ENCODE measurements at places on chromosomes 4 and X.

GRCh38 chrX:29012867-29013266, 425.6 kb downstream of the IL1RAPL1 start:
- no peak for DNase-seq

DNA sequence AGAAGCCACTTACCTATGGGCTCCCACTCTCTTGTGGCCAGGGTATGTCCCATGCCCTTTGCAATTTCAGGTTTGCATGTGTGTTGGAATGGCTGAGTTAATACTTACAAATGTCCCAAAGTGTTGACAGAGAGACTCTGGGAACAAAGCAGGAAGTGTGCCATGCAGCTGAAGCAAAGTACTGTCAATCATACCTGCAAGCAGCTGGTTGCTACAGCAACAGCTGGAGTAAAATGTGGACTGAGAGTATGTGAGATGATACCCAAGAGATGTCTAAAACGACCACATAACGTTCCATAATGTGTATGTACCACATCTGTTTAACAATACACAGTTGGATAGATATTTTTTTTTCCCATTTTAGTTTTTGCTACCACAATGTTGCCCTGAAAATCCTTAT, 82.8 kb upstream of the CAMK2D start:
- DNase-seq: no peak

- peak; percentile 55 for DNase-seq
Observed at GRCh38 chr4:152536545-152537182, 772 bp upstream of the FBXW7 start.

DNA sequence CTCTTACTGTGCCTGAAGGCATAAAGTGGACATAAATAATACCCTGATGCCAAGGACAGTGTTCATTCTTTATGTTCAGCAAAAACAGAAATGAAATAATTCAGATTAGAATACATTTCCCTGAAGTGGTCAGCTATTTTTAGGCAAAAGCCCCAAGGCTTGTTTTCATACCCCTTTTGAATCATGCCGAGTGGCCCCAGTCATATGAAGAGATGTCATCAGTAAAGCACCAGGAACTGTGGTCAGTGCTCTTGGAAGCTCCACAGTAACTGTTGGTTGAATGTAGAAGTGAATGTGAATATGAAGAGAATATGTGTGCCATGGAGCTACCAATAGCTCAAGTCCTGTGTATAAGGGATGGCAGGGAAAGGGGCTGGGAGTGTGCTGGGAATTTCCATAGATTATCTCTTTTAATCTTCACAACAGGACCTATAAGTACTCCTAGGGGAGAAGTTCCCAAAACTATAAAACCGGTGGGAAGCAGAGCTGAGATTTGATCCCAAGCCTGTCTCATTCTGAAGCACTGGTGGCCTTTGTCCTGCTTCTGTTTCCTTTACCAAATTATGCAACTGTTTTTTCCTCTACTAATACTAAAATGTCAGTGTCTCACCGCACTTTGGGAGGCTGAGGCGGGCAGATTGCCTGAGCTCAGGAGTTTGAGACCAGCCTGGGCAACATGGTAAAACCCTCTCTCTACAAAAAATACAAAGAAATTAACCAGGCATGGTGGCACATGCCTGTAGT, 52.6 kb downstream of the FNIP2 start:
- no peak for DNase-seq

- no peak for DNase-seq
Observed at GRCh38 chrX:83260288-83260687, 247.8 kb upstream of the POU3F4 start.

DNA sequence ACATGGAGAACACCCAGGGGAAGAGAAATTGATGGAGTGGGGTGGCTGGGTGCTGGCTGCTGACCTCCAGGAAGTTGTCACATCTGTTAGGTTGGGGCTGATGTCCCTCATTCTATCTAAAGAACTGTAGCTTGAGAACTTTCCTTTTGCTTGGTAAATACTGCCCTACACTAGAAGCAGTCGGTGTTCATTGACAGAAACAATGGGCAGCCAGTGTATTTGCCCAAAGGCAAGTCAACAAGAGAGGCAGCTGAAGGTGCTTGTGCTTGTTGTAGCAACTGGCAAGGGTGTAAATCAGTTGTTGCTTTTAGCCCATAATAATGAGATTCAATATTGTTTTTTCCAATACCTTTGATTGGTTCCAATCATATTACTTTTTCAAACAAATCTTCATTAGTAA, 956 bp downstream of the TMEM154 start:
- DNase-seq: peak; percentile 16

GRCh38 chr4:87716371-87717265, 66.5 kb downstream of the DMP1 start:
- no peak for DNase-seq

DNA sequence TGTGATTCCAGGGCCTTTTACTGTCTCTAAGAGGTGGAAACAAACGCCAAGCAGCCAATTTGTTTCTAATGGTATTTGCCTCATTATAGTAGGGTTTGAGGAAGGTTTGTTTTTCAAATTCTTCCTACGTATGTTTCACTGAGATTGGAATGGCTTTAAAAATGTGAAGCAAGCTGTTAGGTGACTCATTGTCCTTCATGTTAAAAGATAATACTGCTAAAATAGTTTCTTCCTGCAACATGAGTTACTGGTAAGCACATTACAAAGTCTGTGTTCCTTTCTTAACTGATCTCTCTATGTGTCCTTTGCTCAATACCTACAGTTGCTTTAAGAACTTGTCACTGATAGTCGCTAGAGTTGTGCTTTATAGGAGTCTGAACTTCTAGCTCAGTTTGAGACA, 1183.9 kb downstream of the RPA4 start:
- DNase-seq: no peak

GRCh38 chrX:14274691-14275090, 245.0 kb upstream of the GEMIN8 start:
- no peak for DNase-seq

DNA sequence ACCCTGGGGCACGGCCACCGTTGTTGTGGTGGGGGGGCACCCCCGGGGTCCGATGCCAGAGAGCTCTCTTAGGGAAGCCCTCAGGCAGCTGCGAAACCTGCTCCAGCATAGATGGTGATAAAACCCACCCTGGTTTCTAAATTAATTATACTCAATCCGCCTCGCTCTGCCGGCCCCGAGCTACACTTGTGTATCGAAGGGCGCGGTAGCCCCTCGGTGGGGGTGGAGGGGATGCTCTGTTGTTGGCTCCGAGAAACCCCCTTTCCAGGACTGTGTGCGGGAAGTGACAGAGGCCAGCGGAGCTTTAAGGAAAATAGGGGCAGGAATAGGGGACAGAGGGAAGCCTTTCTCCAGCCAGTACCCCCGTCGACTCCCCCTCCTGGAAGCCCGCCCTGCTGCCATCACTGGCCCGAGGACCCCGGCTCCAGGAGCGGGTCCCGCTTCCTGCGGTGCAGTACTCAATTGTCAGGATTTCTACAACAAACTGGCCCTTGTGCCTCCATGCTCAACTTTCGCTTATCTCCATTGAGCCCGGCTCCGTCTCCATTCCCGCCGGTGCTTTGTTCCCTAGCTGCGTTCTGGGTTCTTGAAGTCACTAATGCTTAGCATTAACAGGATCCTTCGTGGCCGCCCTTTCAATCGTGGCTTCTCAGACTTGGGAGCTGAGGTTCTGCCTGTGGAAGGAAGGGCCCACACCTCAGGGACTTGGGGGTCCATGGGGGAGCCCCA, 408.2 kb downstream of the BCOR start:
- DNase-seq: no peak

- DNase-seq: no peak
Observed at GRCh38 chr4:34293459-34293858, 1950.9 kb downstream of the ARAP2 start.

DNA sequence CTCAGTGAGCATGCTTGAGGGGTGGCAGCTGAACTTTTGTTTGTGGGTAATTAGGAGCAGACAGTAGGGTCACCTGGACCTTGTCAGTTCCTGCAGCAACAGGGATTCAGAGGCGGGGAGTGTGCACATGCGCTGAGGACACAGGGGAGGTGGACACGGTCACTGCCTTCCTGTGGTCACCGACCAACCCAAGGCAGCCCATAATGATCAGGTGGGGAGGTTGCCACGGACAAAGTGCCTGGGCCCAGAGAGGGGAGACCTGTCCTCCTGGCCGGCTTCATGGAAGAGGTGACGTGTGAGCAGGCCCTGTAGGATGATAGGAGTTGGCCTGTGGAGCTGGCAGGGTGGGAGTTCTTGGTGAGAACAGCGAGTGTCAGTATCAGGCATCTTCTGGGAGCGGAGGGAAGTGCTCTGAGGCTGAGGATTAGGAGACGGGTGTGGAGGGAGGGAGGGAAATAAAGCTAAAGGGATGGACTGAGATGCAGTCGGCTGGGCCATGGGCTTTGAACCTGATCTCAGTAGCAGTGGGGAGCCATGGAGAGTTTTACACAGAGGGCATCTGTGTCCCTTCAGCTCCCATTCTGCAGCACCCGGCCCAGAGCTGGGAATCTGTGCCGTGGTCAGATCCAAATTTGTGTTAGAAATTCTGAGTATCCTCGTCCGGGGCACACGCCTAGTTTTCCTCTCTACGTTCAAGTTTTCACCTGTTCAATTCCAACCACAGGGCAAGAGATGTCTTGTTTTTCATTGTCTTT, 100.0 kb downstream of the PSAPL1 start:
- DNase-seq: no peak

DNA sequence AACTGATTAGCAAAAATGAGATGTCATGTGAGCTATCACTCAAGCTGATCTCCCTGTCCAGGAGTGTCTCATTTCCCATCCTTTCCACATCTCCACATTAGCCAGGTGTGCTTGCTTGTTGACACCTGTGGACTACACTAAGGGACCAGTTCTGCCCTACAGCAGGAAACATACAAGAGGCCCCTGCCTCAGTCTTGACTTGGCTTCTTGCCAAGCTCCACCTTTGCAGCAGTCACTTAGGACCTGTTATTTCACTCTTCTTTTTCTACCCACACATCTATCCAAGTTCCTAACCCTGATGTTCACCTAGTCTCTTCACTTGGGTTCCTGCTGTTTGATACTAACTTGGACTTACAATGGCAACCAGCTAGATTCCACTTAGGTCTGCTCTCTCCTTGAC, 13.2 kb downstream of the FRMD7 start:
- DNase-seq: no peak

- DNase-seq: peak; percentile 73
Observed at GRCh38 chr4:143441678-143442077, 71.8 kb upstream of the SMARCA5 start.

DNA sequence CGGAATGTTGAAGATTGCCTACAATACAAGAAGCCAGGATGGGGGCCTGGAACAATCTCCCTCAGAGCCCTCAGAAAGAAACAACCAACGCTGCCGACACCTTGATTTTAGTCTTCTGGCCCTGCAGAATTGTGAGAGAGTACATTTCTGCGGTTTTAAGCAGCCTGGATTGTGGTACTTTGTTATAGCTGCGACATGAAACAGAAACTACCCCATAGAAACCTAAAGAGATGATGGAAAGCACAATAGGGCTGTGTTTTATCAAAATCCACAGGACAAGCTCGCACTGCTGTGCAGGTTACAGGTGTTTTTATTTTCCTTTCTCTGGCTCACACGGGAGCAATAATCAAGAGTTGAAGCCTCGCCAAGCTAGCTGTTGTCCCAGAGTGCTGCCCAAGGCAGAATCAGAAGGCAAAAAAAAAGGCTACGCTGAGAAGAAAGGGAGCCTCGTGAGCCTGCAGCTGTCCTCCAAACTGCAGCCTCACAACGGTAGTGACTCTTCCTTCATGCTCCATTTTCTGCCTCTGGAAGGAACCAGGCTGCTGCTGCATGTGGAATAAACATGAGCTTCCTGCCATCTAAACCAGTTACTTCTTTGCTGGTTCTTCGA, 232.4 kb downstream of the LDB2 start:
- DNase-seq: no peak

DNA sequence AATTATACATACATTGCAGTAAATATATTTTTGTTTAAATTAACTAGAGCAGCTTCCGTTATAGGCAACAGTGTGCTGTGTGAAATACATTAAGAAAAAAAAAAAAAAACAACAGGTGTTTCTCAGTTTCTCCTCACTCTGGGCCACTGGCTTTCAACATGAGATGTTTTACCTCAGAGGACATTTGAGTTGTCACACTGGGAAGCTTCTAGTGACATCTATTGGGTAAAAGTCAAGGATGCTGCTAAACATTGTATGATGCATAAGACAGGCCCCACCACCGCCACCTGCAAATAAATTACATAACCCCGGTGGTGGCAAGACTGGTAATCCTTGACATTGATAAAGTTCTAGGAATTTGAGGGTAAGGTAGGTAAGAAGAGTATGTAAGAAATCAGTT, 1512.2 kb downstream of the C4orf33 start:
- DNase-seq: no peak

GRCh38 chr4:1695913-1696312, 11.8 kb upstream of the FAM53A start:
- DNase-seq: no peak

DNA sequence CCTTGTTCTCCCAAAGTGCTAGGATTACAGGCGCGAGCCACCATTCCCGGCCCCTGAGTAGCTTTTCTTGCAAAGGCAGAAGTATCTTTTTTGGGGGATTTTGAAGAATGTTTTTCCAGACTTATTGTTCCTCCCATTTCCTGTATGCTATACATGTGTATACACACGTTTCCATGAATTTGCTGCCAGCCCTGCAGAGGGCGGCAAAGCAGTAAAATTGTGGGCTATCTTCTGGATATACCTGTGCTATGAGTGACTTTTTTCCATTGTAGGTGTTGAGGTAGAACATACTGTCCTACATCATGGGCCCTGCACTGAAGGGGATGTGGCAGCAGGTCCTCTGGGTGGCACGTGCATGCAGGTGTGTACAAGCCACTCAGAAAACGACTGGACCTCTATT, 16.9 kb upstream of the MED28 start:
- DNase-seq: no peak

GRCh38 chrX:8846266-8846665, 45.1 kb upstream of the FAM9A start:
- DNase-seq: no peak

DNA sequence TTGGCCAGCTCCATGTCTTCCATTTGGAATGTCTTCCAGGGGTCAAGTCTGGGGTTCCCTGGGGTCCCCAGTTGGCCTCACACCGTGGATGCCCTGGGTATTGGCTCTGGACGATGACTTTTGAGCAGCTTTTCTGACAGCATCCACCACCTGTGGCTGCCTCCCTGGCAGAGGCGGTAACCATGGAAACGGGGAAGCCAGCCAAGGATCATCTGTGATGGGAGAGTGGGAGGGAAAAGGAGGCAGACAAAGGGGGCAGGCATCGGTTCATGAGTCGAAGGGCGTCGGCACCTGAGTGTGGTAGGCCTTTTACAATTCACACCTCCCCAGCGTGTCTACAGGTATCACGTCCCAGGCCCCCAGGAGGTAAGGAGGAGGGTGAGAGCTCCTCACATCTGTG, 152.2 kb downstream of the ASMT start:
- no peak for DNase-seq

GRCh38 chr4:52197306-52197705, 146.2 kb downstream of the SPATA18 start:
- DNase-seq: no peak

All from kidney capillary endothelial cell (primary cell).